ENCODE measurements at places on chromosomes 2 and 18.

DNA sequence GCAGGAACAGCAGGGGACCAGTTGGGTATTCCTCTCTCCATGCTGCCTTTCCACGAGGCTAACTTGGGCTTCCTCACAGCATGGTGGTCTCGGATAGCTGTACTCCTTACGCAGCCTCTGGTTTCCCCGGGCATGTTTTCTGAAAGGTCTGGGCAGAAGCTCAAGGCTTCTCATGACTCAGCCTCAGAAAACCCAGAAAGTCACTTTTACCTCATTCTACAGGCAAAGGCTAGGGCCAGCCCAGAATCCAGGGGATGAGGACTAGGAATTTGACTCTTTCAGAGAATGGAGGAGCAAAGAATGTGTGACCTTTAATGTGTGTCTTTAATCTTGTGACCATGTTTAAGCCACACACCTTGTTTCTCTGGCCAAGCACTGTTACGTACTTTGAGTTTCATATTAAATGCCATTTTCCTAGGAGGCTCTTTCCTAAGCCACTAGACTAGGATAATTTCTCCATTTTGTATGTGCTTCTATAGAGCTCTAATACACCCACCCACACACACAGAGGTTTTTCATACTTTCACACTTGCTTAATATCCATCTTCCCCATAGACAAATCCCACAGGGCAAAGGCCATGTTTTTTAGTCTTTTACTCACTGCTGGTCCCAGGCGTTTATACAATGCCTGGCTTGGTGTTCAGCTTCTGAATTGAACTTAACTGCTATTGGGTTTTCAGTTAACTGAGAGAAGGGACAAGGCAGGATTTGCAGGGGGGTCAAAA, 77.3 kb downstream of the LONRF2 start:
- DNase-seq = no peak

GRCh38 chr2:165691615-165692014, 102.4 kb downstream of the GALNT3 start:
- DNase-seq = peak; percentile 67

- no peak for DNase-seq
Measured at GRCh38 chr2:147214914-147215313, 629.9 kb upstream of the ACVR2A start.

- peak; percentile 14 for DNase-seq
Measured at GRCh38 chr2:71609029-71609428, 155.7 kb downstream of the DYSF start.

- no peak for DNase-seq
Measured at GRCh38 chr2:172252154-172252553, 149.5 kb upstream of the DLX2 start.

DNA sequence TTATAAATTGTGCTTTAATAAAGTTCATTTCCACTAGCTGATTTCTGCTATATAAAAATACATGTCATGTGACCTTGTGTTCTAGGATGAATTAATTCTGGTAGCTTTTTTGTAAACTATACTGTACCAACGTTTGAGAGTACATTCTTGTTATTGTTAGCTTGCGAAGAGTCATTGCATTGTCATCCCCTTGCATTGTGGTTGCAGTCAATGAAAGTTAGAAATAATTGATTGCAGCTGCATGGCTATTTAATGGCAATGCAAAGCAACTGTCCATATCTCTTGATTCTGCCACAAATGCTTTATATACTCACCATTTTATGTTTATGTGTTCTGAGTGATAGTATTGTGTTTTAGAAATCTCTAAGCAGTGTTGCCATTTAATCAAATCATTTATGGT, 91.6 kb downstream of the ZNF407 start:
- no peak for DNase-seq

DNA sequence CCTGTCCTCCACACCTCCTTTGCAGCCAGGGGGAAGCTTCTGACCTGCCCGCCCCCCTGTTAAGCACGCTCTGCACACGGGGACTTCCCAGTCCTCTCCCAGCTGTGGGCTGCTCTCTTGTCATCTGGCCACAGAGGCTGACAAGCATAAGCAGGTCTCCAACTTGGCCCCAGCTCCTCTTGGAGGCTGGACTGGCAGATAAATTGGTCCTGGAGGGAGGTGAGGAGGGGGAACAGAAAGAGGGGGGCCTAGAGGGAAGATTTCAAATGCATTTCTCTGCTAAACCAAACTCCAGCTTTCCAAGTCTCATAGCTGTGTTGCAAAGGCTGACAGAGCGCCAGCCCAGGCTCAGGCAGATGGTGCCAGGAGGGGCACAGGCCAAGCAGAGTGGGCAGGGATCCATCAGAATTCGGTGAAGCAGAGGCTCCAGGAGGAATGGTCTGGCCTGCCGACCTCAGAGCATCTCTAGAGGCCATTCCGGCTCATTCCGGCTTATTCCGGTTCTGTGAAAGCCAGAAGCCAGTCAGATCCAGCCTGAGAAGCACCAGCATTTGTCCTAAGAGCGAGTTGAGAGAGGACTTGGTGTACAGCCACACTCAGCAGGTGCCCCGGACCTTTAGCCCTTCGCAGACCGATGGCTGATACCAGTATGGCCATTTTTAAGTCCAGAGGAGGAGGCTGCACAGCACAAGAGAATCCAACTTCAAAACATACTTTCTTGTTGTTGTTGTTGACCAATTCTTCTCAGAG, 508.9 kb upstream of the MYT1L start:
- DNase-seq = peak; percentile 10

All from H9 (cell line).